Activated CD8-positive, alpha-beta memory T cell treated with anti-CD3 and anti-CD28 coated beads, Interleukin-2, amount 10 ng/mL, durations not matched to agents 7 days and 5 days (primary cell): ENCODE measurements at places on chromosomes 16 and 17. TPM values are rescaled to one million over a fixed set of nuclear protein-coding genes. Genes with fewer than 3 reads are reported as not detected.

DNA sequence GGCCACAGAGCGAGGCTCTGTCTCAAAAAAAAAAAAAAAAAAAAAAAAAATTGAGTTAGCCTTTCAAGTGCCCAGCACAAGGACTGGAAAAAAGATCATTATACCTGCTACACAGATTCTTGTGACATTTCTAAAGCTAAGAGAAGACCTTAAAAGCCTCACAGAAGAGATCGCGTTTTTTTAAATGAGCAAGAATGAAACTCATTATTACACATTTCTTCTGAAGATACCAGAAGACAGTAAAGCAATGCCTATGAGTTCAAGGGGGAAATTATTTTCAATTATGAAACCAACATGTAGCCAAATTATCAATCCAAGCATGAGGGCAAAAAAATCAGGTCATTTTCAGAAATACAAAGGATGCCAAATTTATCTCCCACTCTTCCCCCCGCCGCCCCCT is 56.8 kb downstream of the MED13 start:
- no peak for DNase-seq
- H3K27ac ChIP-seq, result no peak overlapping the region
- no peaks in the 10 kb centered on the region for H3K27me3 ChIP-seq

- no peak overlapping the region for H3K27ac ChIP-seq
- DNase-seq, result no peak
- no peaks in the 10 kb centered on the region for H3K27me3 ChIP-seq
- no peak overlapping the region for H3K4me3 ChIP-seq
- H3K36me3 ChIP-seq, result no peaks in the 10 kb centered on the region
These were observed 73.9 kb upstream of the ASIC2 start for GRCh38 chr17:33366960-33367359.

GP2 gene
- not detected for total RNA-seq

DNA sequence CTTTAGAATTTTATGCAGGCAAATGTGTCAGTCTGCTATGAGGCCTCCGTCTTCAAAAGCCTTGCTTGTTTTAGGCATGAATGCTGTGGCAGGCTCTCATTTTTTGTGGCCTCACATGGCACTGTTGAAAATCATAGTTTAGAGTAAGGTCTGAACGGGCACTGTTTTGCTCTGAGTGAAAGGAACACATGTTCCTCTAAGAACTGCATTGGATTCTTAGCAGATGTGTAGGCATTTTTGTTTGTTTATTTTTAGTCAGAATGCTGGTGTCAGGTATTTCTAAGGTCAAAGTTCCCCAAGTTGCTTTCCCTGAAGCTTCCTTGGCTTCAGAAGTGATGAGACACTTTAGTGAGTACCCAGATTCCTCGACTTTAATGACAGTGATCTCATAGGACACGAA is 173.7 kb downstream of the HS3ST3B1 start:
- H3K36me3 ChIP-seq, result no peaks in the 10 kb centered on the region
- DNase-seq, result no peak
- H3K4me1 ChIP-seq, result no peaks in the 10 kb centered on the region
- no peak overlapping the region for H3K27ac ChIP-seq
- H3K4me3 ChIP-seq, result no peak overlapping the region

RBFOX1 gene
- not detected for total RNA-seq

GRCh38 chr17:79874329-79874981 is 35.2 kb upstream of the CBX4 start:
- H3K27me3 ChIP-seq, result peaks cover 28% of the 10 kb centered on the region
- H3K36me3 ChIP-seq, result no peaks in the 10 kb centered on the region
- no peak for DNase-seq
- peaks cover 4% of the 10 kb centered on the region for H3K4me1 ChIP-seq

- H3K4me1 ChIP-seq, result peaks cover 19% of the 10 kb centered on the region
- H3K4me3 ChIP-seq, result no peak overlapping the region
- H3K27ac ChIP-seq, result no peak overlapping the region
- H3K27me3 ChIP-seq, result no peaks in the 10 kb centered on the region
- H3K36me3 ChIP-seq, result no peaks in the 10 kb centered on the region
- no peak for DNase-seq
These were observed 170.7 kb downstream of the CYB561 start for GRCh38 chr17:63275318-63275970.

DNA sequence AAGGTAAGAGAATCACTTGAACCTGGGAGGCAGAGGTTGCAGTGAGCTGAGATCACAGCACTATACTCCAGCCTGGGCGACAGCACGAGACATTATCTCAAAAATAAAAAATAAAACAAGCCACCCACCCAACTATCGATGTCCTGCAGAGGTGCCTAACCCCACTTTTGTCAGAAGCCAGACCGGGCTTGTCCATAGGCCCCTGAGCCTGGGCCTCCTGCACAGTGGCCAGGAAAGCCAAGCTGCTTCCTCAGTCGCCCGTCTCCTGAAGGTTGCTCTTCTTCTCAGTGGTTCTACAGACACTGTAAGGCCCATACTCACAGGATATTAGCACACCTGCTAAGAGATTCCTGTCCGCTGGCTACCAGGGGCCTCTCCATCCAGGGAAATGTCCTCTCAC is 11.2 kb downstream of the CES2 start:
- H3K27me3 ChIP-seq, result peaks cover 18% of the 10 kb centered on the region
- no peak for DNase-seq
- H3K4me3 ChIP-seq, result no peak overlapping the region
- peaks cover 31% of the 10 kb centered on the region for H3K4me1 ChIP-seq

DNA sequence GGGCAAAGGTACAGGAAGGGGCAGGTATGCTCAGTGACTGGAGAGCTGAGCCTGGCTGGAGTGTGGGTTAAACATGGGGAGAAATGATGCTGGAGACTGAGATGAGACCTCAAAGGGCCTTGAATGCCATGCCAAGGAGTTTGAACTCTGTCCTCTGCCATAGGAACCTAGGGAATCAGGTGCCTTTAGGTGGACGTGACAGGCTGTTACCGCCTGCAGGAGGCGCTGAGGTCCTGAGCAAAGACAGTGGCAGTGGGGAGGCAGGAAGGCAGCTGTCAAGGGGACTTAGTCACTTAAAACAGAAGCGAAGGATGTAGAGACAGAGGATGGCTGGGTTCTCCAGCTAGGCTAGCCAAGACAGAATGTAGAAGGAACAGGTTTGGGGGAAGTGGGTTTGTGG is 9.1 kb downstream of the PSMB3 start:
- H3K27ac ChIP-seq, result peak overlapping the region; percentile 65
- peaks cover 23% of the 10 kb centered on the region for H3K4me1 ChIP-seq
- H3K36me3 ChIP-seq, result peaks cover 47% of the 10 kb centered on the region
- no peaks in the 10 kb centered on the region for H3K27me3 ChIP-seq

TP53TG3C gene
- total RNA-seq, result not detected

TBC1D3C gene
- not detected for total RNA-seq

ELMO3 gene
- 6.2 TPM for total RNA-seq

OSBPL7 gene
- total RNA-seq, result 30.3 TPM

GRCh38 chr17:64441772-64442540 is 7.0 kb upstream of the MILR1 start:
- peak overlapping the region; percentile 4 for H3K4me3 ChIP-seq
- H3K36me3 ChIP-seq, result peaks cover 21% of the 10 kb centered on the region
- H3K4me1 ChIP-seq, result peaks cover 20% of the 10 kb centered on the region
- H3K27me3 ChIP-seq, result no peaks in the 10 kb centered on the region
- peak; percentile 54 for DNase-seq

- peak overlapping the region; percentile 79 for H3K4me3 ChIP-seq
These were observed 9.6 kb downstream of the IL32 start for GRCh38 chr16:3074860-3075522.

- no peak overlapping the region for H3K27ac ChIP-seq
- no peaks in the 10 kb centered on the region for H3K27me3 ChIP-seq
- H3K4me1 ChIP-seq, result no peaks in the 10 kb centered on the region
- no peak overlapping the region for H3K4me3 ChIP-seq
- no peaks in the 10 kb centered on the region for H3K36me3 ChIP-seq
These were observed 375.3 kb upstream of the CDH5 start for GRCh38 chr16:65991149-65991701.

- peaks cover 54% of the 10 kb centered on the region for H3K4me1 ChIP-seq
- H3K27ac ChIP-seq, result peak overlapping the region; percentile 98
- peak overlapping the region; percentile 91 for H3K4me3 ChIP-seq
- DNase-seq, result no peak
These were observed 1.3 kb downstream of the DHX58 start for GRCh38 chr17:42111265-42111636.

DNA sequence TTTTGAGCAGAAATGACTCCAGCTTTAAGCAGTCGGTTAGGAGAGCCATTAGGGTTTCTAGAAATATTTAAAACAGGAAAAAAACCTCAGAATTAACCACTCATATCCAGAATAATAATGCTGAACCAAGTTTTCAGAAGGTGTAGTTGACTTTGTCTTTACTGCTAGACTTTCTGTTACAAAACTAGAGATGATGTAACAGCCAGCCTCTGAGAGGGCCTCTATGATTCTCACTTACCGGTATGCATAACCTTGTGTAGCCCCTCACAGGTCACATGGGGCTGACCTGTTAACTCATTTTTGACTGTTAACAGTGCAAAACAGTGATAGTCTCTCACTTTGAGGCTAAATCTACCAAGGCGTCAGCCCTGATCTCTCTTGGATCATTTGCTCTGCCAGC is 74.3 kb downstream of the TEX14 start:
- no peak for DNase-seq
- H3K4me1 ChIP-seq, result peaks cover 55% of the 10 kb centered on the region
- H3K36me3 ChIP-seq, result no peaks in the 10 kb centered on the region
- no peak overlapping the region for H3K4me3 ChIP-seq

AGRP gene
- not detected for total RNA-seq

LONP2 gene
- 54.3 TPM for total RNA-seq

DNA sequence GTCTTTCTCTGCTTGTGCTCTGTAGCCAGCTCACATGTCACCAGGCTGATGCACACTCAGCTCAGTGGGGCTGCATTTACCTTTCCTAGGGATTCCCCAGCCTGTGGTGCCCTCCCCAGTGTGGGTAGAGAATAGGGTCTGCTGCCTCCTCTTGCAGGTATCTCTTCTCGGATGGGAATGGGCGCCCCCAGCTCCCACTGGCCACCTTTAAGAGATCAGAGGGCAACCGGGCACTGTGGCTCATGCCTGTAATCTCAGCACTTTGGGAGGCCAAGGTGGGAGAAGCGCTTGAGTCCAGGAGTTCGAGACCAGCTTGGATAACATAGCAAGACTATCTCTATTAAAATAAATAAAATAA is 3.3 kb downstream of the XYLT2 start:
- H3K4me3 ChIP-seq, result peak overlapping the region; percentile 25
- no peaks in the 10 kb centered on the region for H3K27me3 ChIP-seq
- H3K4me1 ChIP-seq, result peaks cover 39% of the 10 kb centered on the region
- DNase-seq, result peak; percentile 33
- no peaks in the 10 kb centered on the region for H3K36me3 ChIP-seq
- peak overlapping the region; percentile 39 for H3K27ac ChIP-seq

CNGB1 gene
- not detected for total RNA-seq

GRCh38 chr17:72363089-72363610 is 242.3 kb downstream of the SOX9 start:
- no peak overlapping the region for H3K4me3 ChIP-seq
- no peaks in the 10 kb centered on the region for H3K4me1 ChIP-seq
- no peak for DNase-seq
- no peaks in the 10 kb centered on the region for H3K36me3 ChIP-seq
- H3K27ac ChIP-seq, result no peak overlapping the region

- no peaks in the 10 kb centered on the region for H3K4me1 ChIP-seq
- no peaks in the 10 kb centered on the region for H3K27me3 ChIP-seq
- DNase-seq, result no peak
These were observed 10.3 kb downstream of the KIFC3 start for GRCh38 chr16:57791893-57792461.

PROCA1 gene
- total RNA-seq, result 9.0 TPM

KCNH4 gene
- total RNA-seq, result 0.56 TPM

NLRC3 gene
- total RNA-seq, result 77.2 TPM

DNA sequence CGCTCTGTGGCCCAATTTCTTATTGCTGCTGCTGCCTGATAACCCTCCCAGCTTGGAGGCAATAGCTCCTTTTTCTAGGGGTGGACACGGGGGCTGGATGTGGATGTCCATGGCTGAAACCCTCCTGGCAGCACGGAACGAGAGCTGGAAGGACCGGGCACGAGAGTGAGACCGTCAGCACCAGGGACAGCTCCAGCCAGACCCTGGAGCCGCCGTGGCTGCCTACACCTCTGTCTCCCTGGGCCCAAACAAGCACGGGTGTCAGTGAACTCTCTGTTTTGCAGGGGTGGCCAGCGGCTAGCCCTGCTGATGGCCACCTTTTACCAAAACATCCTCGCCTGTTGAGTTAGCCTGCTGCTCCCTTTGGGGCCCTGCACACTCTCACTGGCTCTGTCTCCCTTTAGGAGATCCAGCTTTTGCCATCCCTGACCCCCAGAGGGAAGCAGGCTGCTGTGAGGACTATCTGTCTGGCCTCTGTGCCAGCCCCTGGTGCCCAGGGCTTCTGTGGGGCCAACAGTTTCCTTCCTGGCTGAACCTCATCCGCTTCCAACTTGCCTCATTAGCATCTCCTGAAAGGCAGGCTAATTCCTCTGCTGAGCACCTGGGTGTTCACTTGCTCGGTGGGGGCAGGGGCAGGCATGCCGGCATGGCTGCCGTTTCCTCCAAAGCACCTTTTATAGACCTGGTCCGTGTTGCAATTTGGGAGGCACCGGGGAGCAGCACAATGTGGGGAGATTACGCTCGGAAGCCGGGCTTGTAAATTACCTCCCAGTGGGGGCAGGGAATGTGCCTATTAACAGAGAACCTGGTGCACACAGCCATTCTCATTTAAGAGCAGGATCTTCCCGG is 118.1 kb downstream of the ENGASE start:
- no peaks in the 10 kb centered on the region for H3K36me3 ChIP-seq
- H3K27ac ChIP-seq, result no peak overlapping the region
- DNase-seq, result peak; percentile 46
- H3K4me3 ChIP-seq, result no peak overlapping the region
- H3K4me1 ChIP-seq, result no peaks in the 10 kb centered on the region
- peaks cover 29% of the 10 kb centered on the region for H3K27me3 ChIP-seq

ABCC1 gene
- 54.9 TPM for total RNA-seq

DNA sequence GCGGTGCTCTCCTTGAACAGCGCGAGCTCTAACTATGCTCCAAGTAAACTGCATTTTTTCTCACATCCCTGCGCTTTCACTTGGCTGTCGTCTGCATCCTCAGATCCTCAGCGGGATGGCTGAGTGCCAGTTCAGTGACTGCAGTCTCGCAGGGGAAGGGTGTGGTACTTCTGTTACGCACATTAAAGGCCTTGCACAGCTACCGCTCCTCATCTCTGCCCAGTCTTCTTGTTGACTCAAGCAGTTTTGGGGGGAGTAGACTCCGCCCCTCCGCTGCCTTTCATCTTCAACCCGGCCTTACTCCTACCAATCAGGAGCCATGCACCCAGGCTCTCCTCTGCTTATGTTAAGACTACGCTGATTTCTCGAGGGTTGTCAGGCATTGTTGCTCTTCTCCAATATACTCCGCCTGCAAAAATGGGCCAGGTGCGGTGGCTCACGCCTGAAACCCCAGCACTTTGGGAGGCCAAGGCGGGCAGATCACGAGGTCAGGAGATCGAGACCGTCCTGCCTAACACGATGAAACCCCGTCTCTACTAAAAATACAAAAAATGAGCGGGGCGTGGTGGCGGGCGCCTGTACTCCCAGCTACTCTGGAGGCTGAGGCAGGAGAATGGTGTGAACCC is 10.0 kb downstream of the ATP5PD start:
- H3K36me3 ChIP-seq, result peaks cover 22% of the 10 kb centered on the region
- peak overlapping the region; percentile 38 for H3K4me3 ChIP-seq
- peak overlapping the region; percentile 81 for H3K27ac ChIP-seq
